ENCODE measurements at places on chromosomes 1 and 21.

GRCh38 chr1:108560189-108560873, 431 bp downstream of the EEIG2 start:
- no peak for DNase-seq

- no peak for DNase-seq
Observed at GRCh38 chr1:32900371-32900955, 726 bp downstream of the TMEM54 start.

GRCh38 chr1:173048621-173049321, 2.0 kb downstream of the TNFSF18 start:
- DNase-seq, result no peak

DNA sequence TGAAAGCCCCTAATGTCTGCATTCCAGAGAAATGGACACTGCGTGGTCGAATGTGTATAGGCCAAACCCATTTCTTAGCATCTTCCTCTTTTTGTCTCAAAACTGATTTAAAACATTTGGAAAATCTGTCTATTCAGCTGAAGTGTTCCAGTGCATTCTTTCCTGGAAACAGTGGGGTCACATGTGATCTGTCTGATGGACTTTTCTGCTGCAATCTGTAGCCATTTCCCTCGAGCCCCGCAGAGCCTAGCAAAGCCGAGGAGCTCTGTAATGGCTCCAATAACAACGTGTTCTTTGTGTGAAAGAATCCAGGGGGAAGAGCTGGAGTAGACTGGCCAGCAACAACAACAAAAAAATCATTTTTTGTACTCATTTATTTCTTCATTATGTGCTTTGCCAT, 329.3 kb downstream of the BARHL2 start:
- DNase-seq, result no peak

DNA sequence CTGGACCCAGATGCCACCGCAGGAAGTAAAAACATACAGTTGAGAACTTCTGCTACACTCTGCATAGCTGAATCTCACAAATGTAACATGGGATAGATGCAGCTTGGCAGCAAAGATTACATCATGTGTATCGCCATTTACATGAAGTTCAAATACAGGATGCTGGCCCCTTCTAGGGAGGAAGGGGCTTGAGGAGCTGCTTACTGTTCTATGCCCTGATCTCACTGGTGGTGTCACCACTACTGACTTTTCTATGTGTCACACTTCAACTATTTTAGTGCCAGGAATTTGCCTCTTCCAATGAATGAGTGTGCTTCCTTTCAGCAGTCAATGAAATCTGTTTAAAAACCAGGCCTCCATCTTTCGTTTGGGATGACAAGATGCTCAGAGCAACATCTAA, 31.1 kb downstream of the MRAP start:
- DNase-seq, result no peak

DNA sequence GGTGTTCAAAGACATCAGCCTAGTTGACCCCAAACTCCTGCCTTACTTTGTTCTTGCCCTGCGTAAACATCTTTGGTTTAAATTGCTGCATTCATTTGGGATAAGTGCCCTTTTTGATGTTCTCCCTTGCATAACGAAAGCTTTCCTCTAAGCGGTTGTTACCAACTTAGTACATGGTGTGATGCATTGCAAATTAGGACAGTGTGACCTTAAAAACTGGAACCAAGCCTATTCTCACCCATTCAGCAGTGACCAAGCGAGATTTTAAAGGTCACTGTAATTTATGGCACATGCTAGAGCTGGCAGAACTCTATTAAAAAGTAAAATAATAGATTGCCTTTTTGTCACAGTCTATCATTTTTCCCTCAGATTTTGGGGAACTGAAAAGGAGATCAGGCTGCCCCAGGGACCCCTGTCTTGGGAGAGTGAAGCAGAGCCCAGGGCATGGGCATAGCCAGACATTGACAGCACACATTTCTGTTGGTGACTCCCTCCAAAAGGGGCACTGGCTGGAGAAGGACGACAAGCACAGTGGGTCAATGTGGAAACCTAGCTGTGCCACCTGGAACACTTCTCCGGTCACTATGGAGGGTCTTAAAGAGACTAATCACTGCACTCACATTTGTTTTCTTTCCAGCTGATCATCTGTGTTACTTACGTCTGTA, 63.9 kb downstream of the KCNK1 start:
- no peak for DNase-seq

DNA sequence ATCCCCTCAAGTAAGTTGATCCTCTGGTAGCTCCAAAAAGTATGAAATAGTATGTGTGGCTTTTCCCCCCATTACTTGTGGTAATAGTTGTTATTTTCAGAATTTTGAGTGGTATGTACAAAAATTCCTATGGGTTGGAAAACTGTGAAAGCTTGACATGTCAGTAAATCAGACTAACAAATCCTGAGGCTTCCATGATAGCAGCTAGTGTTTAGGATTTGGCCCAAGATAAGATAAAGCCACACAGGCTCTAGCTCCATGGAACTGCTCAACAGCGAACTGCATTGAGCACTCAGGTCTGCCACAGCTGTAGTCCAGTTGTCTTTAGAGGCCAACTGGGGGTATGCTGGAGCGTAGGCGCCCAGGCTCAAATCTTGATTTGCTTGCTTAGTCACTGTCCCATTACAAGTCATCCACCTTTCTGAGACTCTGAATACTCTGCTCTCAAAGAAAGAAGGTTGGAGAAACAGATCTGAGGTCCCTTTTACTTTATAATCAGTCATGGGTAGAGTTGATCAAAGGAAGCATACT, 28.7 kb downstream of the ATP1A1 start:
- no peak for DNase-seq

DNA sequence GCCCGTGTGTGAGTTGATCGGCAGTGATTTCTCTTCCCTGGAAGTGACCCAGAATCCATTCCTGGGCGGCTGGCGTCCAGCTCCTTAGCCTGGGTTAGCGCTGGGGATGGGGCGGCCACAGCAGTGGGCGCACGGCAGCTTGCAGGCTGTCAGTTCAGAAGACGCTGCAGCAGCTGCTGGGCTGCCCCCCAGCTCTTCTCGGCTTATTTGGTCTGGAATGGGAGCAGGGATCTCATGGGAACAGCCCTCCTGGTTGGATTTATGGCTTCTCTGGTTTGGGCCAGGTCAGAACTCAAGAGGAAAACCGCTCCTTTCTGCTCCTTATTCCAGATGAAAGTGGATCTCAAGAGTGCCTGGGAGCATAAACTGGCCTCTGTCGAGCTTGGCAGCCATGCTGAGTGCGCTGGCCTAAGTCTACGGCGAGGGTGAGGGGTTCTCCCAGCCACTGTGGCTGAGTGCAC, 148.2 kb downstream of the PRDM16 start:
- no peak for DNase-seq
